K562 (cell line): ENCODE measurements at places on chromosomes 12 and 14. TPM values are rescaled to one million over a fixed set of nuclear protein-coding genes. Genes with fewer than 3 reads are reported as not detected.

POTEG gene
- total RNA-seq, result not detected in 2 replicates

ETFBKMT gene
- 0.60 and 1.4 TPM in 2 replicates for total RNA-seq

AVPR1A gene
- total RNA-seq, result 0.02 and 0.38 TPM in 2 replicates

GNPTAB gene
- 19.3 and 20.4 TPM in 2 replicates for total RNA-seq

STRAP gene
- 116 and 119 TPM in 2 replicates for total RNA-seq
